Islet precursor cell (in vitro differentiated cells): ENCODE measurements at places on chromosomes 4 and X.
A peak's percentile ranks its signal among the peaks of the same experiment; 100 is the strongest.

DNA sequence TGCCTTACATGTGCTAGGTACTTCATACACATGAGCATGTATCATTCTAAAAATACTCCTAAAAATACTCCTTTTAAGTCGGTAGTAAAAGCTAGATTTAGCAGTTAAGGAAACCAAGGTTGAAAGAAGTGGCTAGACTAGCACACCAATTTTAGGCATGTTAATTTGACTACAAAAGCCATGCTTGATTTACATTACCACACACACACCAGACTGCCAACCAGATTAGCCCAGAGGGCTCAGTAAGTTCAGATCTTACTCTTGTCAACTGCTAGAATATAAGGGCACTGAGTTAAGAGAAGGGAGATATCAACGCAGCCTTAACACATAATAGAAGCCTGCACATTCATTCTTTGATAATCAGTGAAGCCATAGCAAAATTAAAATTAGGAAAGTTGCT, 117.9 kb downstream of the MID1IP1 start:
- DNase-seq, result no peak

GRCh38 chr4:20086799-20087521, 164.7 kb upstream of the SLIT2 start:
- peak; percentile 58 for DNase-seq

DNA sequence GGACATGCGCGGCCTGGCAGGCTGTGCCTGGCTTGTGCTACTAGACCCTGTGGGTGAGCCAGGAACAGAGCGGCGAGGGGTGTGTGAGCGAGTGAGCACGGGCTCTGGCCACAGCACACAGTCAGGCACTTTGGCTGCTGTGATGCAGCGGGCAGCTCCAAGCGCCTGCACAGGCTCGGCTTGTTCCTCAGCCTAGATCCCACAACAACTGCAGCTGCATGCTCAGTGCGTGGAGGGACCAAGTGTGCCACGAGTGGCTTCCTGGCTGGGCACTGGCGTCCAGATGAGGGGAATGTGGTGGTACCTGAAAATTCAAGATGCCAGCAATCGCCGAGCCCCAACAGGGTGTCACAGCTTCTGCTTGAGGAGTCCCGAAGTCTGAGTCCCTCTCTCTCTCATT, 1056.6 kb downstream of the RAPGEF2 start:
- DNase-seq, result no peak

GRCh38 chr4:156972379-156973015, 898 bp upstream of the PDGFC start:
- no peak for DNase-seq

DNA sequence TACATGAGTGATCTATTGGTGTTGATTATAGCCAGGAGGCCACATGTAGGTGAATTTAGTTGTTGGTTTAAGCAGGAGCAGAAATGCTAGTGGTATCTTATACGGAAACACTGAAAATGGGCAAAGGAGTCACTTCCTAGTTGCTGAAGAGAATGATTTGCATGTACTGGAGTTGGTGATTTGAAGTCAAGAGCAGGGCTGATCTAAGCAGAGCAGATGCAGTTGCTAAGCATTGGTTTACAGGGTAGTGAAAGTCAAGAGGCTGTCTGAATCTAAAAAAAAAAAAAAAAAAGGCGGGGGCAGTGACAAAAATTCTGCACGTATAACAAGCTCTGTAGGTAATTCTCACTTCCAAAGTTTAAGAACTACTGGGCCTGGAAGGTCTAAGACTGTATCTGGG, 90.4 kb upstream of the HPRT1 start:
- DNase-seq, result no peak

DNA sequence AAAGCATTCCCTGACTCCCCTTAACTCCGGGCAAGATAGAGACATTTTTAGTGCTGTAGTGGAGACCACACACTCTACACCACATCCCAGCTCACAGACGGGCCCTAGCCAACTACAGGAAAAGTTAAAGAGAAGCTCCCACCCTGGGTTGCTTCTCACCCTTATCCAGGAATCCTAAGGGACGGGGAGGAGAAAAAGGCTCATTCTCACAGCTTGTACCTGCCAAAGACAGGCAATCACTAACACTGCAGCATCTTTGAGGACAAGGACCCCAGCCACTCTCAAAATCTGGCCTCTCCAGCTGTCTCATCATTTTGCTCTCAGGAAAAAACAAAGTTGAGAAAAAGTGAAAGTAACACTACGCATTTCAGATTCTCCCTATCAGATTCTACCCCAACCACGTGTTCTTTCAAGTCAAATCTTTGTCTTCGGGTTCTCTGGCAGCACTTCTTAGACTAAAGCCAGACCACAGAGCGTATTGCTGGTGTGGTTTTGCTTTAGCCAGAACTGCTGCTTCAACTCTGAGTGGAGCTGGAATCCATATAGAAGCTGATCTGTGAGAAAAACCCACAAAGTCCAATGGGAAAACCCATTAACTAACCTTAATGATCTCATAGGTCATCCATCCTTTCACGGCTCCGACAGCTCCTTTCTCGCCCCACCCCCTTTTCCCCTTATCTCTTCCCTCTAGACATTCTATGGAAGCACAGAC, 605.9 kb upstream of the DIPK2B start:
- peak; percentile 84 for DNase-seq

DNA sequence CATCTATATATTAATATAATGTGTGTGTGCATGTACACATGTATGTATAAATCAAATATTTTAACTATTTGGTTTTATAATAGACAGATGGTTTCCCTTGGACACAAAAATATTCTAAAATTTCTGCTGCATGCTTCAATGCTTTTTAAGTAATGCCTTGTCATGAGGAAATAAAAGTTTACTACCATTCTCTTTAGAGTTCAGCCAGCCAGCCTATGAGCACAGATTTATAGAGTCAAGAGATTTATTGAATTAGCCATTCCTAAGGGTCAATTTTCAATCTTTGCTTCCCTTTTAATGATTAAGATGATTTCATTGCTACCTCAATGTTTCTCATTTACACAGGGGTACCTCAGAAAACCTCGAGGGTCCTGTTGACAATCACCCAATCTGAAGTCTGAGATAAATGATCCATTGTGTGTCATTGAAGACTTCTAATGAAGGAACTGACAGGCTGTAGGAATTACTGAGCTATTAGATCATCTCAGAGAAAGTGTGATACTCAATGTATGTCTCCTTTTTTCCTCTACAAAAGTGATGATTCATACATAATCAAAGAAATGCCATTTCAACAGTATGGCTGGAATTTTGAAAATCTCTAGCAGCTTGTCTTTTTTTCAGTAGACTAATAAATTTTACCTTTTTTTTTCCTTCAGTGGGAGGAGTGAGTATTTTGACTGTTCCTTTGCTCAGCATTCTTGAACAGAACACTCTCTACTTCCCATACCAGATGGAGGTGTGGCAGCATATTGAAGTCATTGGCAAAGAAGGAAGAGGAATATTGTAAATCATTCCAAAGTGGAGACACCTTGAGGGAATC, 222.6 kb upstream of the PCDH18 start:
- DNase-seq, result no peak

DNA sequence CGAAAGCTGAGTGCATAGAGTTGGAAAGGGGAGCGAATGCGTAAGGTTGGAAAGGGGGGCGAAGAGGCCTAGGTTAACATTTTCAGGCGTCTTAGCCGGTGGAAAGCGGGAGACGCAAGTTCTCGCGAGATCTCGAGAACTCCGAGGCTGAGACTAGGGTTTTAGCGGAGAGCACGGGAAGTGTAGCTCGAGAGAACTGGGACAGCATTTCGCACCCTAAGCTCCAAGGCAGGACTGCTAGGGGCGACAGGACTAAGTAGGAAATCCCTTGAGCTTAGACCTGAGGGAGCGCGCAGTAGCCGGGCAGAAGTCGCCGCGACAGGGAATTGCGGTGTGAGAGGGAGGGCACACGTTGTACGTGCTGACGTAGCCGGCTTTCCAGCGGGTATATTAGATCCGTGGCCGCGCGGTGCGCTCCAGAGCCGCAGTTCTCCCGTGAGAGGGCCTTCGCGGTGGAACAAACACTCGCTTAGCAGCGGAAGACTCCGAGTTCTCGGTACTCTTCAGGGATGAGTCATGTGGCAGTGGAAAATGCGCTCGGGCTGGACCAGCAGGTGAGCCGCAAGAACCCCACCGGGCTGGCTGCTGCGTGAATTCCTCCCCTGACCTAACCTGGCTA, at the start of gene DDX3X:
TSS of gene DDX3X (plus strand) at position 419 of the 619 bp plus-strand sequence. CDS start at position 510, 91 bp downstream.
- DNase-seq, result peak; percentile 92

- DNase-seq, result no peak
Measured at GRCh38 chr4:120815361-120815760, 107.2 kb downstream of the PRDM5 start.

GRCh38 chr4:39335566-39335965, 30.6 kb downstream of the RFC1 start:
- DNase-seq, result no peak

DNA sequence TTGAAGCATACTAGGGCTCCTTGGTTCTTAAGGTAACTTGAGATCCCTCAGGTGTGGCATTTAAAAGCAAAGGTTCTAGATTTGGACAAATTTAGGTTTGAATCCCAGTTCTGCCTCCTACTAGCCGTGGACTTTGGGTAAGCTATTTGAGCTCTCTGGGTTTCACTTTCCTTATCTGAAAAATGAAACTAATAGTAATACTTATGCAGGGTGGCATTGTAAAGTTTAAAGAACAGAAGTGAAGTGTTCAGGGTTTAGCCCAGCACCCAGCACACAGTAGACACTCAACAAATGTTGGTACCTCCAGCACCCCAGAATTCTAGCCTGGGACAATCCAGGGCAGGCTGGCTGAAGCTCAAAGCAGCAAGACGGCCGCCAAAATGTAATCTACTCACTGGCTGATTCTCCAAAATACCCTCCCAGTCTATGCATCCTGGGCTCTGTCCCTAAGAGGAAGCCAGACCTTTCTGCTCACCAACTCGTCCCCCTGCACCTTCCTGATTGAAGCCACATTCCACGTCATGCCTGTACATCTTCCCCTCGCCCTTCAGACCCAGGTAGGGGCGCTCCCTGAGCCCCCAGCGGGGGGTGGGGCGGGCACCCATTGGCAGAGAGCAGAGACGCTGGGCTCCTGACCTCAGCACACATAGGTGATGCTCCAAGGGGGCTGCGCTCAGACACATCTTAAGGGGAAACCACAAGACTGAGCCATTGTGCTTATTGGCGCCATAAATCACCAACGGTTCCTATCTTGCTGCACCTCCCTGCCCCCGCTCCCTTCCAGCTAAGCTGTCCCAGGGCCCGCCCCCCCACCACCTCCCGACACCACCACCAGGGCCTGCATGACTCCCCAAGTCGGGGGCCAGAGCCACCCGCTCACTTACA, 160.6 kb downstream of the BCOR start:
- no peak for DNase-seq

DNA sequence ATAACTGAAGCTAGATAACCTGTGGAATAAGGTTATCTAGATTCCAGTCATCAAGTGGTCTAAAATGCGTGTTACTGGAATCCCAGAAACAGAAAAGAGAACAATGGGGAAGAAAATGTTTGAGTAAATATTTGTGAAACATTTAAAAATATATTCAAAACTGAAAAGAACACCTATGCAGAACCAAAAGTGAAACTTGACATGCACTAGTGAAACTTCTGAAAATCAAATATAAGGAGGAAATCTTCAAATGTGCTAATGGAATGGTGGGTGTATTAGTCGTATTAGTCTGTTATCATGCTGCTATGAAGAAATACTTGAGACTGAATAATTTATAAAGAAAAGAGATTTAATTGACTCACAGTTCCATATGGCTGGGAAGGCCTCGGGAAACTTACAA, 512.4 kb upstream of the KLHL4 start:
- no peak for DNase-seq
